Aorta (tissue), 5 donors: ENCODE measurements at places on chromosomes 5 and 9. TPM values are rescaled to one million over a fixed set of nuclear protein-coding genes. Genes with fewer than 3 reads are reported as not detected.

- no peak overlapping the region for H3K4me3 ChIP-seq
- no peaks in the 10 kb centered on the region for H3K27me3 ChIP-seq
- H3K27ac ChIP-seq = no peak overlapping the region
Measured at GRCh38 chr9:3903906-3904305, 378.1 kb upstream of the RFX3 start.

The MIGA2 gene
- 28.3 TPM for total RNA-seq

DNA sequence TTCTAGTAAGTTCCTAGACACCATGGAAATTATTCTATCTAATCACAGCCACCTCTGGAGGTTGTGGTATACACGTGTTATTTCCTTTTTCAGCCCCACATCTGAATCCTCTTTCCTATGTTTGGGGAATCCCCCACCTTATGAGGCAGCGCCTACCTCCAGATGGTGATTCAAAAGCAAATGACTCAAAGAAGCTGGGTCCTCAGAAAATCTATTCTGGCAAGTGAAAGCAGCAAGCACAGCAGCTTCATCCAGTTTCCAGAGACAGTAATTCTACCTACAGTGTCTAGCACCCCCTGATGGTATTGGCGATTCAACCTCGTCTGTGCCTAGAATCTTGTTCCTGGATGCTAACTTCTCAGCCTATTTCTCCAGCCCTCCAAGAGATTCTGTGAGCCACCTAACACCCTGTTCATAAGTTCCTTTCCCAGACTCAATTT, 43.0 kb downstream of the STRBP start:
- H3K4me3 ChIP-seq = no peak overlapping the region
- no peaks in the 10 kb centered on the region for H3K4me1 ChIP-seq
- H3K36me3 ChIP-seq = no peaks in the 10 kb centered on the region
- H3K27me3 ChIP-seq = no peaks in the 10 kb centered on the region
- no peak for DNase-seq

DNA sequence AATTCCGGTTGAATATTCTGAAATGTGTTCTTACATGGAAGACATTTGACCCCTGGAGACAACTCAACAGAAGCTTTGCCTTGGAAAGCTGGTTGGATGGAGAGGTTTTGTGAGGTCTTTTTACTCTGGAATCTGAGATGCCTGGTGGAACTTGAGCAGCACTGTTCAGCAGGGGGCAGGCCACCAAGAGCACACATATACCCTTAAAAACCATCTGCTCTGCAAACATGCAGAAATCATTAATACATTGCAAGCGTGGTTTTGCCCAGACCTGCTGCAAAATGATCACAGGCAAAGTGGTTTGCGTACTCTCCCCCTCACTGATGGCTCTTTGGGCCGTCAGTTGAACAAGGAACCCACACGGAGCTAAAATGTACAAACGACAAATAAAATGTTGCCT, 32.8 kb upstream of the DAP start:
- no peak overlapping the region for H3K27ac ChIP-seq
- no peaks in the 10 kb centered on the region for H3K36me3 ChIP-seq
- H3K4me1 ChIP-seq = no peaks in the 10 kb centered on the region
- no peak for DNase-seq
- H3K27me3 ChIP-seq = no peaks in the 10 kb centered on the region

GRCh38 chr5:145948921-145949320, 12.5 kb downstream of the SH3RF2 start:
- no peak overlapping the region for H3K27ac ChIP-seq
- DNase-seq = no peak

DNA sequence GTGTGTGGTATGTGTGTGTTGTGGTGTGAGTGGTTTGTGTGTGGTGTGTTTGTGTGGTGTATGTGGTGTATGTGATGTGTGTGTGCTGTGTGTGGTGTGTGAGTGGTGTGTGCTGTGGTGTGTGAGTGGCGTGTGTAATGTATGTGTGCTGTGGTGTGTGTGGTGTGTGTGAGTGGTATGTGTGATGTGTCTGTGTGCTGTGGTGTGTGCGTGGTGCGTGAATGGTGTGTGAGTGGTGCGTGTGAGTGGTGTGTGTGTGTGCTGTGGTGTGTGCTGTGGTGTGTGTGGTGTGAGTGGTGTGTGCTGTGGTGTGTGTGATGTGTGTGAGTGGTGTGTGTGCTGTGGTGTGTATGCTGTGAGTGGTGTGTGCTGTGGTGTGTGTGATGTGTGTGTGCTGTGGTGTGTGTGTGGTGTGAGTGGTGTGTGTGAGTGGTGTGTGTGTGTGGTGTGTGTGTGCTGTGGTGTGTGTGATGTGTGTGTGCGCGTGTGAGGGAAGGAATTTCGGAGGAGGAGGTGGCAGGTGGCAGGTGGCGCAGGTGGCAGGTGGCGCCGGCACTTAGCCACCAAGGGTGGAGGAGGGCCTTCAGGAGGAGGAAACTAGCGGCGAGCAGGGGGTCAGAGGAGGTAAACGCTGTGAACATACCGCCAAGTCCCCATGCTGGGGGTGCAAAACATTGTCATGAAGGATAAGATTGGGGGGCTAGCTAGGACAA, 191.8 kb downstream of the MELK start:
- H3K36me3 ChIP-seq = no peaks in the 10 kb centered on the region
- DNase-seq = peak; percentile 33
- no peaks in the 10 kb centered on the region for H3K4me1 ChIP-seq
- H3K4me3 ChIP-seq = no peak overlapping the region
- H3K27ac ChIP-seq = no peak overlapping the region

The CATSPER3 gene
- 0.63 TPM for total RNA-seq

DNA sequence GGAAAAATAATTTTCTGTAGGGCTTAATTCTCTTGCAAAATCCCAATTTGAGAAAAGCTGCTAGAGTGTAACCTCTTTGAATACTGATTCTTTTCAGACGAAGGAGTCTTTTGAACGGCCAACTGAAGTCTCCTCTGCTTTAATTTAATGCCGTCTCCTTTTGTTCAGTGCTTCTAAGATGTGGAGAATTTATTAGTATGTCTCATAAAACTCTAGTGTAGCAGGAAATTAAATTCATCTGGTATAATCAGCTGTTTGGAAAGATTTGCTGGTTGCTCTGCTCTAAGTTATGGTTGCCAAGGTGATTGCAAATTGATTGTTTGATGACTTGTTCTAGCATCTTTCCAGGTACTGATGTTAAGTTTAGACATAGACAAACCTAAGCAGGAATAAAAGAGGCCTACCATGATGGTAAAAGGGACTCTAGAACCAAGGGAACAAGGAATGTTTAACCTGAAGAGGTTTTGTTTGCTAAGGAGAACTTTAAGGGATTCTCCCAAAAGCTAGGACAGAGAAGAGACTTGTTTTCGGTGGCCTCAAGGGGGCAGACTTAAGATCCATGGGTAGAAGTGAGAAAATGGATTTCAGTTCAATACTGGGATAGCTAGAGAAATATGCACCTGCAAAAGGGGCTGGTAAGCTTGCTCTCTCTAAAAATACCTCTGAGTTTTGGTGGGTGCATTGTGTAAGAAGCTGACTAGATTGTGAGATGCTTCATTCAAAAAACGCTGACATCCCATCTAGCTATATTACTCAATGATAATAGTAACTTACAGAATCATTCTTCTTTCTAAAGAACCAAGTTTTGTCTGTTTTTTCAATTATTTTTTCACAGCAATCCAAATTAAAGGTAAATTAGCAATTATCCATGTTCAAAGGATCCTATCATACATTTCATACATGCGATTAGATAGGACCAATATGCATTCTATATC, 5.7 kb upstream of the ADRB2 start:
- no peaks in the 10 kb centered on the region for H3K27me3 ChIP-seq
- DNase-seq = no peak
- no peak overlapping the region for H3K27ac ChIP-seq
- H3K4me1 ChIP-seq = no peaks in the 10 kb centered on the region
- no peak overlapping the region for H3K4me3 ChIP-seq
- no peaks in the 10 kb centered on the region for H3K36me3 ChIP-seq

DNA sequence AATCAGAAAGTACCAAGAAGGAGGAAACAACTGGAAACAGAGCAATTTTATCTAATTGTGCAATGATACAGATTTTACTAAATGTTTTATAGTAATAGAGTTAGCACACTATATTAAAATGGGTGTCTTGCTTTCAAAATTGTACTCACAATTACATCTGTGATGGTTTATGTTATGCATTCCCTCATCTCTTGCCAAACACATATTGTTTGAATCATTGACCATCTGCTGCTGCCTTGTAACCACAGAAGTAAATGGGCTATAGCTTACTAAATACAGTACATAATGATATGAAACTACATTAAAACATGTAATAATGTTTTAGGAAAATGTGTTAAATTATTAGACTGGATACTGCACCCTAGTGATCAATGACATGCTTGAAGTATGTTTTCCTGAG, 158.1 kb downstream of the SLC25A46 start:
- H3K27ac ChIP-seq = no peak overlapping the region
- DNase-seq = no peak
- H3K4me1 ChIP-seq = no peaks in the 10 kb centered on the region

DNA sequence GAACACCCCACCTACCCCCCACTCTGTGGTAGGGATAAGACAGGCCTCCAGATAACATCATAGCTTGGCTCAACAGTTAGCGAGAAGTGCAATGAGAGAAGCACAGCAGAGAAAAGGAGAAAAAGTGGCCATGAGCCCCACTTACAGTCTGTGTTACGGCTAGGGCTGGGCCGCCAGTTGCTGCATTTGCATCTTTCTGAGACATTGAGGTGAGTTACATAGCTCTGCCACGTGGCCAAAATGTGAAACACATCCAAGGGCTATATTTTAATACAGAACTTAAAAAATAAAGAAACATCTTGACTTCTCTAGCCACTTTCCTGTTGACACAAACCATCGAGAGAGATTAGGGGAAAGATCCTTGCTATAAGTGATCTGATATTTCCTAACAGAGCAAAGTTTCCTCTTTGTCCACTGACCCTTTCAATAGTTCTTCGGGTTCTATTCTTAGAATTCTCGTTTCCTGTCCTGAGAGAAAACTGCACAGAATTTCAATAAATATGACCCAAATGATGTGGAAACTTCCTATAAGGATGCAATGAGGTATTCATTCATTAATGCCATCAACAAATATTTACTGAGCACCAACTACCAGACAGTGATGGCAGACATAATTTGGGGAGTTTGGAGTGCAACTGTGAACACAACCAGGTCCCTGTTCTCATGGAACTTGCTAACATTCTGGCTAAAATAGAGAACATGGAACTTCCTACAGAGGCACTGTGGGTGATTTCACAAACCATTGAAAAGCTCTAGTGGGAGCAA, 3.2 kb upstream of the TLE4 start:
- no peaks in the 10 kb centered on the region for H3K4me1 ChIP-seq
- H3K4me3 ChIP-seq = no peak overlapping the region
- DNase-seq = no peak

DNA sequence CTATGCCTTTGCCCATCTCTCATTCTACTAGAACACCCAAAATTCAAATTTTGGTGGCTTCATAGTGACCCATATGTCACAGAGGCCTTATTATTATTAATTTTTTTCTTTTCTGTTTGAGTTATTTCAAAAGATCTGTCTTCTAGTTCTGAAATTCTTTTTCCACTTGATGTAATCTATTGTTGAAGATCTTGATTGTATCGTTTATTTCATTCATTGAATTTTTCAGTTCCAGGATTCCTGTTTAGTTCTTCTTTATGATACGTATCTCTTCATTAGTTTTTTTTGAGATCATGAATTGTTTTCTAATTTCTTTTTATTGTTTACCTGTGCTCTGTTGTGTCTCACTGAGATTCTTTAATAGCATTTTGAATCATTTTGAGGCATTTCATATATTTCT, 24.6 kb upstream of the APBA1 start:
- no peaks in the 10 kb centered on the region for H3K36me3 ChIP-seq
- H3K4me3 ChIP-seq = no peak overlapping the region
- DNase-seq = no peak
- H3K4me1 ChIP-seq = no peaks in the 10 kb centered on the region

GRCh38 chr5:147586832-147587231, 77.0 kb upstream of the DPYSL3 start:
- H3K4me3 ChIP-seq = no peak overlapping the region
- H3K4me1 ChIP-seq = no peaks in the 10 kb centered on the region
- H3K27ac ChIP-seq = no peak overlapping the region
- no peak for DNase-seq

DNA sequence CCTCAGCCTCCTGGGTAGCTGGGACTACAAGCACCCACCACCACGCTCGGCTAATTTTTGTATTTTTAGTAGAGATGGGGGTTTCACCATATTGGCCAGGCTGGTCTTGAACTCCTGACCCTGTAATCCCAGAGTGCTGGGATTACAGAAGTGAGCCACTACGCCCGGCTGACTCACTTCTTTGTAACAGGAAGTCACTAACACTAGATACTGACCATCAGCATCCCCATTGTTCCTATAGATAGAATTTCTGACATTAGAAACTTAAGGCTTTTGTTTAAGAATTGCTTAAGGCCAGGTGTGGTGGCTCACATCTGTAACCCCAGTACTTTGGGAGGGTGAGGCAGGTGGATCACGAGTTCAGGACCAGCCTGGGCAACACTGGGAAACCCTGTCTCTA, 42.2 kb downstream of the LEAP2 start:
- H3K27ac ChIP-seq = no peak overlapping the region
- DNase-seq = no peak
- no peaks in the 10 kb centered on the region for H3K27me3 ChIP-seq
- H3K4me1 ChIP-seq = no peaks in the 10 kb centered on the region
- H3K4me3 ChIP-seq = no peak overlapping the region

The PCDHGB2 gene
- 11.7 TPM for total RNA-seq

DNA sequence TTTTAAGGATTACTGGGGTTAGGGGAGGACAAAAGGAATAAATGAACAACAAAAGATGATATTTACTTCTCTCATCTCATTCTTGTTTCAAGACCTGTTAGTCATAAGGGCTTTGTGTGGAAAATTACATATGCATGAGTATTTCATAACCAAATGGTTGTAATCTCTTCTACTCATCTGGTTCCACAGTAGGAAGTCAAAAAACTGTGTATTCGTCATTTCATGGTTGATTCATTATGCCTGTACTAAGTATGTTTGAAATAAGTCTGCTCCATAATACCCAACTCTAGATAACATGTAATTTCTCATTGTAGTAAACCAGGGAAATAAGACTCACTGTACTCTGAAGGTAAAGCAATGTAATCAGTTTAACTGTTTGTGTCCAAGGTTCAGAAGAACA, 212.9 kb downstream of the ARRDC3 start:
- H3K27ac ChIP-seq = no peak overlapping the region
- no peak for DNase-seq
- H3K4me3 ChIP-seq = no peak overlapping the region
- H3K27me3 ChIP-seq = no peaks in the 10 kb centered on the region

The SPATA31C1 gene
- not detected for total RNA-seq
